ENCODE measurements at places on chromosomes 6 and 20.

DNA sequence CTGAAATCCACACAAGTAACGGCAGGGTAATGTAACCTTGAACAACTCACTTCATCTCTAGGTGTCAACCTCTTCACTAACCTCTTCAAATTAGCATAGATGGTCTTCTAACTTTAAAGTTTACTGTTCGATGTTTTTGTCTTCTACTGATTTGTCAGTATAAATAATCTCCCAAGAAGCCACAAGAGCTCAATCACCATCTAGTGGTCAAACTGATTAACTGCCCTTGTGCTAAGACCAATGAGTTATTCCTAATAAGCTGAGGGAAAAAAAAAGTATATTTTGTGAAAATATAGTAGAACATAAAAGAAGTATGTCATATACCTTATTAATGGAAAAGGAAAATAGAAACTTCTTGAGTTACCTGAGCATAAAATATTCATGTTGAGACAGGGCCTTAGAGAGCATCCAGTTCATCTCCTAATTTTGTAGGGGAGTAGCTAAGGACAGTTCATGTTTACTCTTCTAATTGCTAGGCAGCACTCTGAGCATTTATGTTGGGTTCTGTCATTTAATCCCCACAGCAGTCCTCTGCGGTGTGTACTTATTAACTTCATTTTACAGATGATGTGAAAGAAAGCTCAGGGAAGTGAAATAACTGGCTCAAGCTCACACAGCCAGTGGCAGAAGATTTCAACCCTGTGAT, 317.1 kb downstream of the ESR1 start:
- DNase-seq = peak; percentile 19

DNA sequence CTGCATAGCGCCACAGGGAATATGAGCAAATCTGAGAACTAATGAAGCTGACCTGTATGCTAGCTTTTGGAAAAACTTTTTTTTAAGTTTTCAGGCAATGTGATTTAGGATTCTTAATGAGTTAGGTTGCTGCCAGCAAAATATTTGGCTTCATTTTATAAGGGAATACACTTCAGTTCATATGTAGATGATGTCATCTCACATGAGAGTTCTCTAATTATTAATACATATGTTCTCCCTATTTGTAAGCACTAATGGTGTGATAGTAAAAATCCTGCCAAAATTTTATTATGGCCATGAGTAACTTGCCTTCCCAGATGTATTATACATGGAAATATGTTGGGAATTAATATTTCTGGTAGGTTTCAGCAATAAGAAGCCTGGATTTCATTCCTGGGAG, 573.8 kb downstream of the EPM2A start:
- no peak for DNase-seq

DNA sequence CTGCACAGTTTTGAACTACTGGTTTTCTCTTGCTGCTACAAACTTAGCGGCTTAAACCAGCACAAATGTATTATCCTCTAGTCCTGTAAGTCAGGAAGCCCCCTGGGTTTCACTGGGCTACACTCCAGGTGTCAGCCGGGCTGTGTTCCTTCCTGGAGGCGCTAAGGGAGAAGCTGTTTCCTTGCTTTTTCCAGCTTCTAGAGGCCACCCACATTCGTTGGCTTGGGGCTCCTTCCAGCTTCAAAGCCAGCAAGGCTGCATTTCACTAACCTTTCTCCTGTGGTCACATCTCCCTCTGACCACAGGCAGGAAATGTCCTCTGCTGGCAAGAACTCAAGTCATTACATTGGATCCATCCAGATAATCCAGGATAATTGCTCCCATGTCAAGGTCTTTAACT, 350.6 kb upstream of the PLCB4 start:
- DNase-seq = no peak

DNA sequence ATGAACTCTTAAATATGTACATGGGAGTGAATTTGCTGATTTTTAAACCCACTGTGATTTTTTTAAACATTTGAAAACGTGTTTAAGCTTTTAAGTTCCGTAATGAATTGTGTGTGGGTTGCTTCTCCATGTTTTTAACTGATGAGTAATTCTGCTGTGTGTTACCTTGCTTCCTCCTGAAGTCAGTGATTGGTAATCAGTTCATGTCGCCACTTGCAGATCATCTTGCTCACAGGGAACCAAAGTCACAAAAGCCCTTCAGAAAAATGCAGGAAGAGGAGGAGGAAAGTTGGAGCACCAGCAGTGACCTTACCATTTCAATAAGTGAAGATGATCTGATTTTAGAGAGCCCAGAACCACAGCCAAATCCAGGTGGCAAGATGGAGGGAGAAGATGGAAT, 36.7 kb downstream of the KIZ start:
- no peak for DNase-seq

DNA sequence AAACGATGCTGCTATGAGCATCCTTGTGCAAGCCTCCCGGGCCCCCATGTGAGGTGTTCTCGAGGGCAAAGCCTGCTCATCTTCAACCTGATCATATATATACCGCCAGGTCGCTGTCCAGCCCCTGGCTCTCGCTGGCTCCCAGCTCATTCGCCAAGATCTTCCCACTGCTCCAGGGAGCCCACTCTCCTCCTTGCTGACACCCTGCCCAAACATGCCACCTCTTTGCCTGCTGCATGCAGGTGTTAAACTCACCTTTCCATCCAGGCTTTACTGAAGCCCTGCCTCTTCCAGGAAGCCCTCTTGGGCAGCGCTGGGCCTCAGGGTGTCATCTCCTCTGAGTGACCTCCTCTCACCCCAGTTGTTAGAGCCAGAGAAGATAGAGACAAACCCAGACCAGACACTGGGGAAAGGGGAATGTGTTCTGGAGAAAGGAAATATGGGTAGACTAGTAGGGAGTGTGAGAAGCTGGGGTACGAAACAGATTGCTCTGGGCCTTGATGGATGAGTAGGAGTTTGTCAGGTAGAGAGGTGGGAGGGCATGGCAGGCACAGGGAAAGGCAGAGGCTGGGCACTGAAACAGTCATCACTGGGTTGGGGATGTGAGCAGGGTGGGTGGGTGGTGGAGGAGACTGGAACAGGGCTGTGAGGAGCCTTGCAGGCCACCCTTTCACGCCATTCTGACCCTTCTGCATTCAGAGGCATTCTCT, 1.2 kb upstream of the DLGAP4 start:
- no peak for DNase-seq

- no peak for DNase-seq
These were observed 7.7 kb downstream of the BRPF3 start for GRCh38 chr6:36204068-36204753.
